Heart left ventricle (tissue), 16 donors: ENCODE measurements at places on chromosomes 7 and 10. TPM values are rescaled to one million over a fixed set of nuclear protein-coding genes. Genes with fewer than 3 reads are reported as not detected.

DNA sequence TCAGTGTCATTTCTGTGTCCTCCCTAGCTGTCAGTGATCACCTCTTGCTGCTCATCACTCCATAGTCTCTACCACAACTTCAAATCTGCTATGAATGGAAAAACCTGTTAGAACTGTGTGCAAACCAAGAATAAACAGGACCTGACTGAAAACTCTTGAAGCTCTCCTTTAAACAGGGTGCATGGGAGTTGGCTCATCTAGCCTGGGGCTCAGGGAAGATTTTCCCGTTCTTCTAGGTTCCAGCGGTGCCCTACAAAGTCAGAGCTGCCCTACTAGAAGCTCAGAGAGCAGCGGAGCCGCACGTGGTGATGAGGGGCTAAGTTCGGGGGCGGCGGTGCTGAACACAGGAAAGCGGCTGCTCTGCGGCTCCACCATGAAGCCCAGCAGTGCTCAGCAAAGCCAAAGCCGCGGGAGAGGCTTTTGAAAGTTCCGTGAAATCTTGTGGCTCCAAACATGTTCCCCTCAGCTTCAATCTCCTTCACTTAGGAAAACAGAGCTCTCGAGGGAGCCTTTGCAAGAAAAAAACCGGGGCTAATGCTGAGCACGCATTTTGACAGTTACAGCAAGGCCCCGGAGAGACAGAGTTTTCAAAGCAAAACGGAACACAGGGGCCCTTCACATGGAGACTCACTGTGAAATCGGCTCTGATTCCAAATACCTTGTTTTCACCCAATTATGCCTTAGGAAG, 30.5 kb downstream of the RGS10 start:
- DNase-seq: no peak

GRCh38 chr10:117745301-117745700, 202.8 kb downstream of the EMX2 start:
- DNase-seq: no peak

GRCh38 chr7:33054261-33054964, 8.2 kb downstream of the NT5C3A start:
- DNase-seq: no peak

Gene HOXA2
- 0.03 TPM for polyA plus RNA-seq

DNA sequence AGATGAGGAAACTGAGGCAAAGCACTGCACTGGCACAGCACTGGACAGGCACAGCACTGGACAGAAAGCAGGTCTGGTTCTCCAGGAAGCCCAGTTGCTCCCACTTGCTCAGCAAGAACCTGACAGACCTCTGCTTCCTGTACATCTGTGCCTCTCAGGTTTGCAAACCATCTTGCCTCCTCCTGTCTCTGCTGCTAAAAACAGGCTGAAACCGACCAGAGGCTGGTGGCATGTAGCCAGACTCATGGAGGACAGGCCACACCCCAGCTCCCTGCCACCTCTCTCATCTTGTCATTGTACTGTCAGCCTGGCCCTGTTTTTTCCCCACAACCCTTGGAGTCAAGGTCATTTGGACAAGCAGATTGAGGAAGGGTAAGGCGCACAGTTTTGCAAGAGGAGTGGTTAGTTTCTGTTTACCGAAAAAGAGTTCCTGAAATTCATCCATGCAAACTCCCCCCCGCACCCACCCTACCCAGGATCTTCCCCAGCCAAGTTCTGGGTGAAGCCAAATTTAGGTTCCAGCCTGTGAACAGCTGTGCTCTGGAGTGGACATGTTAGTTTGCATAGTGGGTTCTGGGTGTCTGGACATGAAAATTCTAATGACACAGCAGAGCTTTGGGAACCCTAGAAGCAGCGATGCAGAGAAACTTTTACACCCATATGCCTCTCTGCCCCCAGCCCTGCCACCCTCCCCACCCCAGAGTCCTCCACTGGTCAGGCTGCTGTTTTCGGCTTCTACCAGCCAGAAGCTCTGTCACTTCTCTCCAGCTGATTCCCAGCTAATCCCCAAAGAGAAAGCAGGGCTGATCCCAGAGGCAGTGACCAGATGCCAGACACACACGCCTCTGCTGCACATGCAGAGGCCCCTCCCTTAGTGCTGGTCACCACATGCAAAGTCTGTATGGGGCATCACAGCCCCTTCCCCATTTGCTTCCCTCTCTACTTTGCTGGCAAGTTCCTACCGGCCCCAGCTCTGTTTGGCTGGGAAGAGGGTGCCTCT, 8.5 kb upstream of the C10orf105 start:
- peak; percentile 70 for DNase-seq

- no peak for DNase-seq
Measured at GRCh38 chr7:16023503-16023902, 337.0 kb upstream of the MEOX2 start.

Gene ZNF212
- 3.9 TPM for polyA plus RNA-seq

Gene AZGP1
- 99.1 TPM for polyA plus RNA-seq

- no peak for DNase-seq
Measured at GRCh38 chr7:131506597-131506996, 49.8 kb downstream of the PODXL start.

DNA sequence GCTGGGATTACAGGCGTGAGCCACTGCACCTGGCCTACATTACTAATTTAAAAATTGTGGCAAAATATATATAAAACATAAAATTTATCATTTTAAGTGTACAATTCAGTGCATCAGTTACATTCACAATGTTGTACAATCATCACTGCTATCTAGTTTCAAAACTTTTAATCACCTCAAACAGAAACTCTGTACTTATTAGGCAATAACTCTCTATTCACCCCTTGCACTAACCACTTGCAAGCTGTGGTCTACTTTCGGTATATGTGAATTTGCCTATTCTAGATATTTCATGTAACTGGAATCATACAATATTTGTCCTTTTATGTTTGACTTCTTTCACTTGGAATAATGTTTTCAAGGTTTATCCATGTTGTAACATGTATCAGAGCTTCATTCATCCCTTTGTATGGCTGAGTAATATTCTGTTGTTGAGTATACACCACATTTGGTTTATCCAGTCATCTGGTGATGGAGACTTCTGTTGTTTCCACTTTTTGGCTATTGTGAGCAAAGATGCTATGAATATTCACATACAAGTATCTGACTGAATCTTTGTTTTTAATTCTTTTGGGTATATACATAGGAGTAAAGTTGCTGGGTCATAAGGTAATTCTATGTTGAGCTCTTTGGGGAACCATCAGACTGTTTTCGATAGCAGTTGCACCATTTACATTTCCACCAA, 14.3 kb upstream of the ELOVL3 start:
- no peak for DNase-seq

GRCh38 chr7:36303202-36304098, 86.2 kb upstream of the ANLN start:
- peak; percentile 95 for DNase-seq

DNA sequence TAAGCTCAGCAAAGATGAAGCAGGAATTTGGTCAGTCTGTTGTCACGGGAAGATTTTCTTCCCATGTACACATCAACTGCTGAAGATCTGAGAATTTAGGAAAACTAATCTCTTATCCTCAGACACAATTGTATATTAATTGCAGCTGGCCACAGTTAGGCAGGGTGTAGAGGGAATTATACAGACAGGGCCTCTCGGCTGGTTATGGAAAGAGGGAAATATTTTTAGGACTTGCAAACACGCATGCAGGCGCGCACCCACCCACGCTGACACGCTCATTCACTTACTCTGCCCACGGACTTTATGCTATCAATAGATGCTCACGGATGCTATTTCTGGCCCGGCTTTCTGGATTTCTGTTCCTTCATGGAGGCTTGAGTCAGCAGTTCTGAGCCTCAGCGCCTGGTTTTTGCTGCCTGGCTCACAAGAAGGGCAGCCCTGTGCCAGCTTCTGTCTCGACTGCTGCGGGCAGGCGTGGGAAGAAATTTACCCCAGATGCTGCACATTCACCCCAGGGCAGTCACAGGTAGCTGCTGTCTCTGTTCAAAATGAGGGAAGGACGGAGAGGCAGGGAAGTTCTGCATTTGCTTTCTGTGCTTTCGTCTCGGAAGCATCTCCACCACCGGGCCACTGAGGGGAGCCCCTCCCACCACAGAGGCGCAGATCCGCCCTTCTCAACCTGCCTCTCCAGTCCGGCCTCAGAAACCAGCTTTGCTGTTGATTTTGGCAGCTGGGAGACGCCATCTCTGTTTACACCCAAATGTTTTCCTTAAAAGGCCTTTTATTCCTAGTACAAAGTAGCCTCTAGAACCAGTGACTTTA, 116.3 kb upstream of the BTBD16 start:
- DNase-seq: peak; percentile 68

GRCh38 chr7:82319674-82320118, 123.9 kb downstream of the CACNA2D1 start:
- peak; percentile 86 for DNase-seq

- no peak for DNase-seq
Measured at GRCh38 chr7:2687338-2687869, 598 bp upstream of the AMZ1 start.
